Activated CD4-positive, alpha-beta T cell treated with anti-CD3 and anti-CD28 coated beads, Interleukin-2, amount 50 U/mL, for 24 hours (primary cell): ENCODE measurements at places on chromosomes 11 and 22.

GRCh38 chr11:30328681-30329080 is 5.8 kb downstream of the ARL14EP start:
- no peak for DNase-seq

DNA sequence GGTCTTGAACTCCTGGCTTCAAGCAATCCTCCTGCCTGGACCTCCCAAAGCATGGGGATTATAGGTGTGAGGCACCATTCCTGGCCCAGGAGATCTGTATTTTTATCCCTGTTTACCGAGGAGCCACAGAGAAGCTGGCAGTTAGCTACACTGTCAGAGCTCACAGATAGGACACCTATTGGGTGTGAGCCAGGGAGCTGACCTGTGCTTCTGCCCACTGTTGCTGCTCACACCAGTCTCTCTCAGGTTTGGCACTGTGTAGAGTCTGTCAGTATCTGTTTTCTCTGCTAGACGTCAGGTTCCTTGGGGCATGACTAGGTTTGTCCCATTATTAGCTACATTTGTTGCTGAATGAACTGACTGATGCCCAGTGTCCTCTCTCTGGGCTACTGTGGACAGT is 17.5 kb downstream of the PPP6R2 start:
- DNase-seq, result no peak

- DNase-seq, result no peak
These were observed 2.4 kb downstream of the TRMT112 start for GRCh38 chr11:64314805-64315561.

- DNase-seq, result no peak
These were observed 116.6 kb upstream of the NARS2 start for GRCh38 chr11:78691215-78691614.

- DNase-seq, result no peak
These were observed 3.8 kb downstream of the TIMM8B start for GRCh38 chr11:112082729-112083128.

DNA sequence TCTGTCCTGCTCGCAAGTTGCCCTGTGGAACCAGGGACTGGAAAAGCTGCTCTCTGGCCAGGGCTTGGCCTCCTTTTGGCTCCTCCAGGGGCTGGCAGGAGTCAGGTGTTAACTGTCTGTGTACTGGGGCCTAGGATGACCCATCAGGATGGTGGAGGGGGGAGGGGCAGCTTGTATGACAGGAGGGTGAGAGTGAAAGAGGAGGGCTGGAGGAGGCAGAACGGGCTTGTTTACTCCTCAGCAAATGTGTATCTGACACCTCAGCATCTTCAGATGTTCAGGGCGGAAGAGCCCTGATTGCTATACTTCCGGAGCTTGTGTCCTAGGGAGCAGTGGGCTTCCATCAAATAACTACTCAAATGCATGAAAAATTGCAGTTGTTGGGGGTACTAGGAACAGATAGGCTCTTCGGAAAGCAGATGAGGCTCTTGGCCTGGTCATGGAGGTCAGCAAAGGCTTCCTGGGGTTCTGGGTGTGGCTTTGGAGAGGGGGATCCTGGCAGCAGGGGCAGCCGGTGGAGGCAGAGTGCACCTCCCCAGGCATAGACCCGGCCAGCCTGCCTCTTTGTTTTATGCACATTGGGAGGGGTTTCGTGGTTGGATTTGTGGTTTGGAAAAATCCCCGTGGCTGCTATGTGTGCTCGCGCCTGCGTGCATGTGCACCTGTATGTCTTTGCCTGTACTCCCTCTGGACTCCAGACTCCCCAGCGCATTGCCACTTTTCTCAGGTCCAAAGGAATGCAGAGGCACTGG is 31.2 kb downstream of the CD82 start:
- peak; percentile 71 for DNase-seq

GRCh38 chr11:71112990-71113389 is 139.4 kb downstream of the SHANK2 start:
- DNase-seq, result no peak

DNA sequence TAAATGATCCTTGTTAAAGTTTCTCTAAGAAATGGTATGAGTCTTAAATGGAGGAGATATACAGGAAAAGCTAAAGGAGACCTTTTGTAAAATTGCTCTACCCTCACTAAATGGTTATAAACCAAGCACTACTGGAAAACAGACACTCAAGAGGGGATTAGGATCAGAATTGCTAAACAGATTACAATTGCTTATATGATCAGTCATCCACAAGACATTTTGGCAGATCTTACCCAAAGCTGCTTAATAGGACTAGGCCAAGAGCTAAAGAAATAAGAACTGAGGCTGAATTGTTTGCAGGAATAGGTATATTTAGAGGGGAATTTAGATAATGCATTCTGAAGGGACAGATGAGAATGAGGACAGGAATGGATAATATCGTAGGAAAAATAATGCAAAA is 9.5 kb downstream of the HARBI1 start:
- DNase-seq, result no peak

DNA sequence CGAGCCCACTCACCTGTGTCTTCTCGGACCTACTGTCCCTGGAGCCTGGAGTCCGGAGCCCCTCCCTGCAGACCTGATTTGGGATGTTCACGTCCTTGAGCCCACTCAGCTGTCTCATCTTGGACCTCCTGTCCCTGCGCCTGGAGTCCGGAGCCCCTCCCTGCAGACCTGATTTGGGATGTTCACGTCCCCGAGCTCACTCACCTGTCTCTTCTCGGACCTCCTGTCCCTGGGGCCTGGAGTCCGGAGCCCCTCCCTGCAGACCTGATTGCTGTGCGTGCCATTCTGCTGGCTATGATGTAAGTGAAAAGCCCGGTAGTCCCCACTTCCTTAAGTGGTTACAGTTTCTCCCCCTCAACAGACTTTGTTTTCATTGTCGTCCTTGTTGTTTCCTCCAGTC is 867.1 kb downstream of the BRD1 start:
- DNase-seq, result no peak

GRCh38 chr22:21446827-21447690 is 20.1 kb upstream of the TMEM191C start:
- no peak for DNase-seq

GRCh38 chr11:110538154-110538553 is 108.4 kb downstream of the FDX1 start:
- DNase-seq, result no peak

- DNase-seq, result no peak
These were observed 29.1 kb downstream of the MAP6 start for GRCh38 chr11:75639762-75640181.
